GM04503 (cell line): ENCODE measurements at places on chromosomes 1 and 21.

GRCh38 chr1:70633004-70633403 lies 221.9 kb downstream of the CTH start:
- no peak for DNase-seq

GRCh38 chr1:85275701-85276214 lies 674 bp downstream of the BCL10 start:
- no peak for DNase-seq

DNA sequence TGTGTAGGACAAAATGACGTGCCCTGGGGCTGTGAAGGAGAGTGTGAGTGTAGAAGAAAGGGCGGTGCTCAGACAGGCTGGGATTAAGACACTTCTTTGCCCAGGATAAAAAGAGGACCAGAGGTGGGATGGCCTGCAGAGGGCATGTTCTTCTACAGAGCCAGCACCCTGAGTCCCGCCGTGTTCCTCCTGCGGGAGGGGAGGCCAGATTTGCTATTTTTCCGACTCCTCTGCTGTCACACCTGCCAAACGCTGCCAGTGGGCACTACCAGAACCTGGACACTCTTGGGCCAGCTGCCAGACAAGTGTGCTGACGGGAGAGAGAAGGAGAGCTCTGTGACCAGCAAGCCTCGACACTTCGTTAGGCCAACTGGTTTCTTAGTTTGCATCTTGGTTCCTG lies 206.4 kb downstream of the PLD5 start:
- DNase-seq: no peak

- no peak for DNase-seq
Observed at GRCh38 chr1:25018943-25019336, 88.9 kb upstream of the RUNX3 start.

- DNase-seq: no peak
Observed at GRCh38 chr1:114290341-114290740, 136.7 kb upstream of the SYT6 start.

DNA sequence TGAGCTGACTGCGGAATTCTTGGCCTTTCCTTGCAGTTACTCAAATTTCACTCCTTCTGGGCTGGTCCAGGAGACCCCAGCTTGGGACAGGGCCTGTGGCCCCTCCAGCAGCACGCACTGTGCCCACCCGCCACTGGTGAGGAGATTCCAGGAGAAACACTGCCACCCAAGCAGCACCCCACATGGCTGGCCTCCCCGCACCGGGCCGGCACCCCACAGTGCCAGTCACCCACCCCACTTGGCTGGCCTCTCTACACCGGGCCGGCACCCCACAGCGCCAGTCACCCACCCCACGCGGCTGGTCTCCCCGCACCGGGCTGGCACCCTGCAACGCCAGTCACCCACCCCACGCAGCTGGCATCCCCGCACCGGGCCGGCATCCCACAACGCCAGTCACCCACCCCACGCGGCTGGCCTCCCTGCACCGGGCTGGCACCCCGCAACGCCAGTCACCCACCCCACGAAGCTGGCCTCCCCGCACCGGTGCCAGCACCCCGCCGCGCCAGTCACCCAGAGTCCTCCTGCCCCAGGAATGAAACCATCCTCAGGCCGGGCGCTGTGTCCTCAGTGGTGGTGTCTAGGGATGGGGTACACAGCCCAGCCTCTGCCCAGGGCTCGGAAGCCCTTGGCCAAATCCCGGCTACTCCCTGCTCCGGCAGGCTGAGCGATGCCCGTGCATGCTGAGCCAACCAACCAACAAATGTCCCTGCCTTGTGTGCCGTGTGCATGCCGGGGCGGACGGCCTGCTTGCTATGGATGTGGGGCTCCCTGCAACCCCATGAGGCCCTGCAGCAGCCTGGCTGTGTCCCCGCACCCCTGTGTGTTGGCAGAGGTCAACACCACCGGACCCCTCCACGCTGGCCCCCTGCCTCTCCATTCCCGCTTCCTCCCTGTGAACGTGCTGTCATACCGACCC lies 38.6 kb upstream of the TSPEAR start:
- no peak for DNase-seq
